Cardiac muscle cell (in vitro differentiated cells and primary cell): ENCODE measurements at places on chromosomes 6 and 20. TPM values are rescaled to one million over a fixed set of nuclear protein-coding genes. Genes with fewer than 3 reads are reported as not detected.

The CLPSL2 gene
- polyA plus RNA-seq: 1.2 TPM in 1 of 2 replicates, not detected in the other

The PRSS16 gene
- 2.7 and 5.2 TPM in 2 replicates for polyA plus RNA-seq

The POM121L2 gene
- 0.60 TPM in 1 of 2 replicates, not detected in the other for polyA plus RNA-seq

The PTPRK gene
- polyA plus RNA-seq: 48.3 and 68.6 TPM in 2 replicates

The NTSR1 gene
- polyA plus RNA-seq: 0.34 TPM in 1 of 2 replicates, not detected in the other

The IPCEF1 gene
- polyA plus RNA-seq: not detected in 2 replicates

The TRIM15 gene
- not detected in 2 replicates for polyA plus RNA-seq

The C20orf96 gene
- polyA plus RNA-seq: 31.9 and 41.9 TPM in 2 replicates

The FLRT3 gene
- 5.4 and 6.3 TPM in 2 replicates for polyA plus RNA-seq

The RAB22A gene
- 5.4 and 7.4 TPM in 2 replicates for polyA plus RNA-seq

The EPHA7 gene
- polyA plus RNA-seq: 35.8 and 39.5 TPM in 2 replicates

The NMBR gene
- not detected in 2 replicates for polyA plus RNA-seq

The HNF4A gene
- polyA plus RNA-seq: not detected in 2 replicates

The PRDM1 gene
- polyA plus RNA-seq: 0.67 and 2.9 TPM in 2 replicates

The BPI gene
- polyA plus RNA-seq: not detected in 2 replicates

The TIAM2 gene
- polyA plus RNA-seq: 3.9 and 6.2 TPM in 2 replicates

The SAMD3 gene
- not detected in 2 replicates for polyA plus RNA-seq

The PRPF6 gene
- polyA plus RNA-seq: 73.5 and 78.7 TPM in 2 replicates

The ATP9A gene
- polyA plus RNA-seq: 11.3 and 13.2 TPM in 2 replicates

The COL19A1 gene
- polyA plus RNA-seq: 0.10 TPM in 1 of 2 replicates, not detected in the other

The DEFB124 gene
- not detected in 2 replicates for polyA plus RNA-seq

The TPX2 gene
- polyA plus RNA-seq: 12.3 and 91.0 TPM in 2 replicates

The BRPF3 gene
- 9.4 and 15.9 TPM in 2 replicates for polyA plus RNA-seq

The PKIB gene
- 71.4 and 85.8 TPM in 2 replicates for polyA plus RNA-seq

The PLCB4 gene
- polyA plus RNA-seq: 39.2 and 49.4 TPM in 2 replicates

The GPX5 gene
- 0.92 and 3.6 TPM in 2 replicates for polyA plus RNA-seq

The SCUBE3 gene
- 78.2 and 81.8 TPM in 2 replicates for polyA plus RNA-seq

The COX4I2 gene
- 0.81 and 0.97 TPM in 2 replicates for polyA plus RNA-seq

The C20orf144 gene
- polyA plus RNA-seq: 1.4 and 1.9 TPM in 2 replicates

The SLC35D3 gene
- polyA plus RNA-seq: 1.3 and 3.8 TPM in 2 replicates

The LAMA5 gene
- 168 and 214 TPM in 2 replicates for polyA plus RNA-seq

The CALHM6 gene
- polyA plus RNA-seq: 1.9 and 4.9 TPM in 2 replicates

The CARMIL1 gene
- polyA plus RNA-seq: 15.7 and 20.8 TPM in 2 replicates

The IMPG1 gene
- 0.84 TPM in 1 of 2 replicates, not detected in the other for polyA plus RNA-seq

The MGME1 gene
- polyA plus RNA-seq: 27.2 and 34.9 TPM in 2 replicates

The EPPIN gene
- not detected in 2 replicates for polyA plus RNA-seq

The CST4 gene
- not detected in 2 replicates for polyA plus RNA-seq

The ZSCAN16 gene
- polyA plus RNA-seq: 7.4 and 9.3 TPM in 2 replicates

The RBPJL gene
- polyA plus RNA-seq: not detected in 2 replicates

The PTCRA gene
- not detected in 2 replicates for polyA plus RNA-seq

The FAM83C gene
- not detected in 2 replicates for polyA plus RNA-seq

The SRMS gene
- polyA plus RNA-seq: not detected in 2 replicates

The CLDN20 gene
- polyA plus RNA-seq: 0.19 and 0.44 TPM in 2 replicates

The SRSF12 gene
- 7.0 and 9.9 TPM in 2 replicates for polyA plus RNA-seq

The EMILIN3 gene
- 0.45 and 0.54 TPM in 2 replicates for polyA plus RNA-seq

The TRDN gene
- 200 and 285 TPM in 2 replicates for polyA plus RNA-seq

The RIPPLY2 gene
- 0.49 and 1.2 TPM in 2 replicates for polyA plus RNA-seq

The PACSIN1 gene
- 12.1 and 12.6 TPM in 2 replicates for polyA plus RNA-seq

The LY6G6F gene
- not detected in 2 replicates for polyA plus RNA-seq

The CLVS2 gene
- polyA plus RNA-seq: not detected in 2 replicates
